ENCODE measurements at places on chromosomes 3 and 15.

DNA sequence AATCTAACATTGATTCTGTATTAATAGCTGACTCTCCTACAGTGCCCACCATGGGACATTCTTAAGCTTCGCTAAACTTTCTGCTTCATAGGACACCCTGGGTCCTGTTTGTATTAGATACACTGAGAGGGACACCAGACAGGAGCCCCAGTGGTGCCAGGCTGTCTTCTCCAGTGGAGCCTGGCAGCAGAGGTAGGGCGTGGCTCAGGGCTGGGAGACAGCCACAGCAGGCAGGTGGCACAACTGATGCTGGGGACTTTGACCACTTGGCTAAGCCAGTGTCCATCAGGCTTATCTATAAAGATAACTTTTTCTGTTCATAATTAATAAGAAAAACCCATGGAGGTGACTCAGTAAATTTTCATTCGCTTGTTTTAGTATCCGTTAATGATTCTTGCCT lies 21.8 kb downstream of the NIPA1 start:
- DNase-seq = no peak

- no peak for DNase-seq
These were observed 830.0 kb upstream of the ALCAM start for GRCh38 chr3:104536715-104537114.

GRCh38 chr3:153293265-153293664 lies 131.2 kb downstream of the RAP2B start:
- DNase-seq = peak; percentile 81

DNA sequence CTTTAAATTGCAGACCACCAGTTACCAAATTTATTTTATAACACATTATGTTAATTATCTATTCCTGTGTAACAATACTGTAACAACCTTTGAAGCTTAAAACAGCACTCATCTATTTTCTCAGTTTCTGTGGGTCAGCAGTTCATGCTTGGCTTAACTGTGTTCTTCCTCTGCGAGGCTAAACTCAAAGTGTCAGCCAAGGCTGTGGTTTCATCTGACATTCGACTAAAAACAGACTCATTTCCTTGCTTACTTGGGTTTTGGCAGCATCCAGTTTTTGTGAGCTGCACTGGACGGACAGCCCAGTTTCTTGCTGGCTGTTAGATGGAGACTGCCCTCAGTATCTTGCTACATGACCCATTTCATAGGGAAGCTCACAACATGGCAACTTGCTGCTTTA lies 247.3 kb upstream of the KCNH8 start:
- DNase-seq = no peak

- DNase-seq = no peak
These were observed 55.5 kb downstream of the LRRC28 start for GRCh38 chr15:99306694-99307338.

DNA sequence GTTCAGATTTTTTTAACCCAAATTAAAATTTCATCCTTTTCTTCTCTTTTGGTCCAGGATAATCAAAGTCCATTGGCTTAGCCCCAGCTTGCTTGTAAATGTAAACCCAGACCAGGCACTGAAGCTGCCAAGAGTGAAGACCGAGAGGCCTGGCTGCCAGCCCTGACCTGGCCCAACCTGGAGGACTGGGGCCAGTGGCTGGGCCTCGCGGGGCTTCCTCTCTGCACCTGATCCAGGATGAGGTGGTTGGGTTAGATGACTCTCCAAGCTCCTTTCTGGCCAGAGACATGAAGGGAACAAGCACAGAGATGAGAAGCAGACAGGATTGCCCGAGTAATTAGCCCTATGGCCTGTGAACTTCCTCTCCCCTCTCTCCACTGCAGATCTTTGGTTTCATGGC lies 50.6 kb downstream of the CMTM6 start:
- no peak for DNase-seq

- no peak for DNase-seq
These were observed 44.5 kb upstream of the MYO5C start for GRCh38 chr15:52340093-52340492.
